ENCODE measurements at places on chromosomes 1 and 21.

GRCh38 chr1:223319905-223320580, 43.9 kb downstream of the SUSD4 start:
- no peak for DNase-seq

- DNase-seq, result no peak
Measured at GRCh38 chr1:106889583-106889982, 166.9 kb upstream of the PRMT6 start.

GRCh38 chr1:161844696-161845095, 78.6 kb downstream of the ATF6 start:
- DNase-seq, result no peak

- DNase-seq, result no peak
Measured at GRCh38 chr1:30789388-30790255, 32.0 kb upstream of the LAPTM5 start.

GRCh38 chr1:61274939-61275338, 192.6 kb downstream of the NFIA start:
- DNase-seq, result no peak

DNA sequence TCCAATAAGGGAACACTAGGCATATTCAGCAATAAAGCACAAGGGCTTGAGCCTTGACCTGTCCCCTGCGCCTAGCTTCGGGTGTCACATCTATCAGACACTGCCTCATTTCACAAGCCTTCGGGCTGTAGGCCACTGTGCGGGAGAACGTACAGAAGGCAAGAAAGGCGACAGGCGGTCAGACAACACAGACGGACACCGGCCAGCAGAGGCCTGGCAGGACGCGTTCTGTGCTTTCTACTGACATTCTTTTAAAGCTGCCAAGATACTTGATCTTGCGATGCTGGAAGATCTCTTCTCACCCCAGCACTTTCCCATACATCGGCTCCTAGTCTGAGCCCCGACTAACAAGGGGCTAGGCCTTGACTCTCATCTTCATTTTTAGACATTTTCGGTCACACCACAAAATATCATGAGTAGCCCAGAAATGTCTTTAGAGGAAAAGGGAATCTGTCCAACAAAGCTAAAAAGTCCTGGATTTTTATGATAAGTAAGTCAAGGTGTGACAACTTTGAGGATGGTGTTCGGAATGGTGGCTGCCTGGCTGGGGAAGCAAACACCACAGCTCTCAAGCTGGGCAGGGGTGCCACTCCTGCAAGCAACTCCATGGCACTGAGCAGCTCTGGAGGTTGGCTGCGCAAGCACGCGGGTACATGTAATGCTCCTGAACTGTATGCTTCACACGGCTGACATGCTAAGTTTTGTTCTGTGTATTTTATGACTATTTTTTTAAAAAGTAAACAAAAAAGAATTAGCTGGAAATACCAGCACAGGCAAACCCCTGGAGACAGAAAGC, 18.7 kb downstream of the RIPK4 start:
- no peak for DNase-seq

DNA sequence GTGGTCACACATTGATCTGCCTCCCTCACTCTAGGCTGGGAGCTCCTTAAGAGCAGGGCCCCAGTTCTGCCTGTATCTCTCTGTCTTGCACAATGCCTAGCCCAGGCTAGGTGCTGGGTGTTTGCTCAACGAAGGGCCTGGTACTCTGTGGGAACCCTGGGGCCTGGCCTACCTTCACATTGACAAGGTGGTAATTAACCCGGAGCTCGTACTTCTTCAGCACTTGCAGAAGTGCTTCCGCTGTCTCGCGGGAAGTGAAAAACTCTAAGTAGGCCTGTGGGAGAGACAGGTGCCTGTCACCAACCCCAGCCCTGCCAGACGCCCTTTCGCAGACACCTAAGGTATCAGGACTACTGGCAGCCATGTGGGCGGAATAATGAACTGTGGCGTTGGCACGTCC, 13.7 kb downstream of the MTHFR start:
- DNase-seq, result no peak

GRCh38 chr1:90650401-90650800, 66.7 kb downstream of the BARHL2 start:
- DNase-seq, result no peak

GRCh38 chr1:209692296-209692695, 12.3 kb upstream of the HSD11B1 start:
- no peak for DNase-seq

DNA sequence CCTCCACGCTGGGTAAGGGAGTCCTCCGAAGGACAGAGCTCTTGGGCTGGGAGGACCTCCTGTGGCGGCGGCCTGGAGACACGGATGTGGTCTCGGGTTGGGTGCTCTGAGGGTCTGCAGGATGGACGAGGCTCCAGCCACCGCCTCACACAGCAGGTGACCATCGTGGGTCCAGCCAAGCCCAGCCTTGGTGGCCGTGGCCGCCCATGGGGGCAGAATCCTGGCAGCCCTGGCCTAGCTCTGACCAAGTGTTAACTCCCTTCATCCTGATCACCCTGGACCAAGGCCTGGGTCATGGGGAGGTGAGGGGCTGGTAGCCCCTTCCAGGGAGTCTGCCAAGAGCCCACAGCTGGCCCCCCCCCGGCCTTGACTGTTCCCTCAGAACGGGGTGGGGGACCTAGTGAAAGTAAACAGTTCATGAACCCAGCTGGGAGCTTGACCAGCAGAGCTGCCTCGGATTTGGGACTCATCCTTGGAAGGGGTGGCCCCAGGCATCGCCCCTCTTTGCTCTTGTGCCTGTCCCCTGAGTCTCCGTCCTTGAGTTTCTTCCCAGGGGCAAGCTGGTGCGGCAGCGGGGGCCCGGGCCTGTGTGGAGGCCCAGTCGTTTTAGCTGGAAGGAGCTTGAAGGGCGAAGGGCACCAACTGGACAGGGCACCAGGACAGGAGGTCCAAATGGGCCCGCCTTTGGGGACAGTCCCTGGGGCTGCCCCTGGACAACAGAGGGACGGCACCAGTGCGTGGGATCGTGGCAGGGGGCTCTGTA, 17.8 kb downstream of the ARHGEF16 start:
- DNase-seq, result no peak

Measured in central memory CD8-positive, alpha-beta T cell (primary cell).